Panc1 (cell line): ENCODE measurements at places on chromosomes 6 and 20.
A peak's percentile ranks its signal among the peaks of the same experiment; 100 is the strongest.

DNA sequence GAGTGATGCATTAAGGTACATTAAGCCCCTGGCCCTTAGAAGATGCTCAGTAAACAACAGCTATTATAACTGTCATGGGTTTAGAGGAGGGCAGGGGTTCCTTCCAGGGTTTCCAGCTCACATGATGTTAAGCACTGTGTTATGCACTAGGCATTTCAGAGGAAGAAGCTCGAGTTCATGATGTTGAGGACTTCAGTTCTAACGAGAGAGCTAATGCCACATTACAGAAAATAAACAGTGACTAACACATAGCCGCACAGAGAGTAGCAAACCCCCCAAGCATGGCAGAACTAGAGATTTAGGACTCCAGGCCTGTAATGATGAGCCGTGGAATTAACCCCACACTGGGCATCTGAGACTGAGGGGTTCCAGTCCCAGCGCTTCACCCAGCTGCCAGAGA is 105.2 kb downstream of the UNC5CL start:
- H3K27me3 ChIP-seq: no peaks in the 10 kb centered on the region
- H3K4me3 ChIP-seq: no peak overlapping the region

- H3K4me3 ChIP-seq: no peak overlapping the region
- H3K4me1 ChIP-seq: no peaks in the 10 kb centered on the region
- DNase-seq: no peak
- H3K27me3 ChIP-seq: peaks cover 68% of the 10 kb centered on the region
- H3K36me3 ChIP-seq: no peaks in the 10 kb centered on the region
Observed at GRCh38 chr6:110055387-110055735, 77.2 kb downstream of the GPR6 start.

- no peaks in the 10 kb centered on the region for H3K27me3 ChIP-seq
- no peaks in the 10 kb centered on the region for H3K36me3 ChIP-seq
- no peaks in the 10 kb centered on the region for H3K4me1 ChIP-seq
- H3K4me3 ChIP-seq: no peak overlapping the region
Observed at GRCh38 chr6:193773-194310, 98.4 kb upstream of the DUSP22 start.

- no peaks in the 10 kb centered on the region for H3K4me1 ChIP-seq
- H3K4me3 ChIP-seq: no peak overlapping the region
- H3K27me3 ChIP-seq: no peaks in the 10 kb centered on the region
- H3K27ac ChIP-seq: no peak overlapping the region
- DNase-seq: no peak
- H3K36me3 ChIP-seq: no peaks in the 10 kb centered on the region
Observed at GRCh38 chr6:8904754-8905153, 469.4 kb upstream of the SLC35B3 start.

DNA sequence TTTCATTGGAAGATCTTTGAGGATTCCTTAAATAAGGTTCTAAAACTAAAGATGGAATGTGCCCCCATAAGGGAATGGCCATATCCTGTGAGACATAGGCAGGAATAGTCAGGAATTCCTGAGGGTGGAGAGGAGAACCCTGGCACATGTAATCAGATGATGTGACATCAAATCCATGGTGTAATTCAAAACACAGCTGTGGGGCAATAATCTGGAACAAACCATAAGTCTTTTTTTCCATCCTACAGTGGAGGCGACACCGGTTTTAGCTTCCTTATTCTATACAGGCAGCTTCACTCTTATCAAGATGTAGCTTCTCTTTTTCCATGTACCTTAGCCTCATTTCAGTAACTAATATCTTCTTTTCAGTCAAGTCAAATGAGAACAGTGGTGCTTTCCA is 133.6 kb upstream of the CITED2 start:
- H3K4me3 ChIP-seq: no peak overlapping the region
- no peaks in the 10 kb centered on the region for H3K27me3 ChIP-seq
- H3K27ac ChIP-seq: no peak overlapping the region
- H3K36me3 ChIP-seq: no peaks in the 10 kb centered on the region
- no peaks in the 10 kb centered on the region for H3K4me1 ChIP-seq

DNA sequence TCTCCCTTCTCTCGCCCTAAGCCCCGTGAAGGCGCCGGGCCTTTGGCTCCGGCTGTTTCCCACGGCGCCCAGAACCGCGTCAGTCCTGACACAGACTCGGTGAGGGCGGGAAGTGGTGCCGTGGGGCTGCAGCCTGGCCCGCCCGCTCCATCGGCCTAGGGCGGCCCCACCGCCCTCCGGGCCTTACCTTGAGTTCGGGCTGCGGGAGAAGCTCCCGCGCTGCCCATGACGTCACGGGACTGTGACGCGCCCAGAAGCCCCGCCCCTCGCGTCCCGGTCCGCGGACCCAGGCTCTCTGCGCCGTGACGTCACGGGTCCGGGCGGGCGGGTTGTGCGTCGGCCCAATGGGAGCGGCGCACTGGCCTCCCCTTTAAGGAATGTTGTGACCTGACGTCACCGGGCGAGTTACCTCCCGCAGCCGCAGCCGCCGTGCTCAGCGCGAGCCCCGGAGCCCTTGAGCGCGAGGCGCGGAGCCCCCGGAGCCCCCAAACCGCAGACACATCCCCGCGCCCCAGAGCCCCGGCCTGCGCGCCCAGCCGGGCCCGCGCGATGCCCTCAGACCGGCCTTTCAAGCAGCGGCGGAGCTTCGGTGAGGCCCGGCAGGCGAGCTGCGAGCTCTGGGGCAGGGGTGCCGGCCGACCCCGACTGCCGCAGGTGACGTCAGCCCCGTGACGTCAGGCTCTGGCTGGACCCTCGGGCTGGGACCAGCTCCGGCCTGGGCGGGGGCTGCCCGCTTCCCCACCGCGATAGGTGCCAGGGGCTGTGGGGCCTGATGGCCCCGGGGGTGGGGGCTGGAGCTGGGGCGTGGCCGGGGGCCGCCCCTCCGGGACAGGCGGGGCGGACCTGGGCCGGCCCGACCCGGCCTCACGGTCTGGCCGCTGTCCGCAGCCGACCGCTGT is at the start of gene MAP1LC3A:
Gene MAP1LC3A, plus strand, starts transcription at position 399 of the 899 bp plus-strand sequence. Its CDS starts 151 bp downstream, at position 550.
- H3K36me3 ChIP-seq: no peaks in the 10 kb centered on the region
- H3K4me3 ChIP-seq: peak within 1 kb of the TSS; percentile 81
- peak; percentile 63 for DNase-seq
- H3K4me1 ChIP-seq: peaks cover 3% of the 10 kb centered on the region; the same call in 1 of the 2 replicates
- no peaks in the 10 kb centered on the region for H3K27me3 ChIP-seq

- no peak for DNase-seq
- H3K27ac ChIP-seq: no peak overlapping the region
- peaks cover 8% of the 10 kb centered on the region; the same call in 1 of the 2 replicates for H3K27me3 ChIP-seq
- H3K36me3 ChIP-seq: no peaks in the 10 kb centered on the region
- no peak overlapping the region for H3K4me3 ChIP-seq
Observed at GRCh38 chr20:3659492-3660261, 3.5 kb downstream of the GFRA4 start.

GRCh38 chr6:110039981-110040383 is 61.9 kb downstream of the GPR6 start:
- H3K36me3 ChIP-seq: no peaks in the 10 kb centered on the region
- H3K4me1 ChIP-seq: no peaks in the 10 kb centered on the region
- H3K27ac ChIP-seq: 0 out of 2 replicates have a peak overlapping the region, but pooled peaks have one; percentile 1
- peak; percentile 30 for DNase-seq
- peak overlapping the region; percentile 31 for H3K4me3 ChIP-seq
- H3K27me3 ChIP-seq: no peaks in the 10 kb centered on the region

GRCh38 chr6:139659196-139659595 is 284.7 kb upstream of the CITED2 start:
- no peak overlapping the region for H3K4me3 ChIP-seq
- no peak for DNase-seq
- H3K27me3 ChIP-seq: no peaks in the 10 kb centered on the region
- no peaks in the 10 kb centered on the region for H3K4me1 ChIP-seq
- H3K36me3 ChIP-seq: no peaks in the 10 kb centered on the region
- H3K27ac ChIP-seq: no peak overlapping the region; the same call in 1 of the 2 replicates

GRCh38 chr20:5923493-5923892 is 26.8 kb downstream of the TRMT6 start:
- peaks cover 12% of the 10 kb centered on the region for H3K4me1 ChIP-seq
- no peak overlapping the region for H3K4me3 ChIP-seq
- no peaks in the 10 kb centered on the region for H3K36me3 ChIP-seq
- DNase-seq: no peak
- no peaks in the 10 kb centered on the region for H3K27me3 ChIP-seq

DNA sequence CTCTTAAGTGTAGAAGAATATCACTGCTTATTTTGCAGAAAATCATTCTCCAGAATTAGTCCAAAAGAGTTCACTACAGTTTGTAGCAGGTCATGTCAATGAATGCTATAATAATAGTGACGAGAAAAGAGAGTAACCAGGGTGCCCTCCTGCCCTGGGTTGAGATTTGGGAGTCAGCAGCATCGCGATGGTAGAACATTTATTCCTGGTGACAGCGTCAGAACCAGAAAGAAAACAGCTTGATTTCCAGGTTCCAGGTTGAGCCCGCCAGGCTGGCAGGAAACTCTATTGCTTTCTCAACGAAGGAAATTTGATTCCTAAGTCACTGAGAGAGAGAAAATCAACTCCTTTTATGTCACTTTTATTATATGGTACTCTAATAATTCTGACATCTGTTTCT is 550.3 kb downstream of the QKI start:
- no peak overlapping the region for H3K27ac ChIP-seq
- no peak overlapping the region for H3K4me3 ChIP-seq
- H3K36me3 ChIP-seq: no peaks in the 10 kb centered on the region
- H3K4me1 ChIP-seq: no peaks in the 10 kb centered on the region

DNA sequence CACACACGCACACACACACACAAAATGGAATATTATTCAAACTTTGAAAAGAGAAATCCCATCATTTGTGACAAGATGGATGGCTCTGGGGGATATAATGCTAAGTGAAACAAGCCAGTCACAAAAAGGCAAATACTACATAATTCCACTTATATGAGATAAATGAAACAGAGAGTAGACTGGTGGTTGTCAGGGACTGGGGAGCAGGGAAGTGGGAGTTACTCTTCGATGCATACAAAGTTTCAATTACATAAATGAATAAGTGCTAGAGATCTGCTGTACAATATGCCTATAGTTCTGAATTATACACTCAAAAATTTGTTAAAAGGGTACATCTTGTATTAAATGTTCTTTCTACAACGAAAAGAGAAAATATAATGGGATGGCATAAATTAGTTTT is 58.1 kb upstream of the PLN start:
- DNase-seq: no peak
- no peaks in the 10 kb centered on the region for H3K4me1 ChIP-seq
- no peak overlapping the region for H3K4me3 ChIP-seq
- H3K36me3 ChIP-seq: no peaks in the 10 kb centered on the region
- H3K27me3 ChIP-seq: no peaks in the 10 kb centered on the region

DNA sequence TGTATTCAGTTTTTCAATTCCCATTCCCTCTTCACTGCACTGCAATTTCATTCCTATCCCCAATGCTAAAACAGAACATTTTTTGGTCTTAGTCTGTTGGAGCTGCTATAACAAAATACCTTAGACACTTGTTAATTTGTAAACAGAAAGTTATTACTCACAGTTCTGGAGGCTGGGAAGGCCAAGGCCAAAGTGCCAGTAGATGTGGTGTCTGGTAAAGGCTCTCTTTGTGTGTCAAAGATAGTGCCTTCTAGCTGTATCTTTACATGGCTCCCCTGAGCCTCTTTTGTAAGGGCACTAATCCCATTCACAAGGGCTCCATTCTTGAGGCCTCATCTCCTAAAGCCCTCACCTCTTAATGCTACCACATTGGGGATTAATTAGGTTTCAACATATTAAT is 40.0 kb downstream of the PHIP start:
- DNase-seq: no peak
- H3K27me3 ChIP-seq: no peaks in the 10 kb centered on the region
- no peaks in the 10 kb centered on the region for H3K4me1 ChIP-seq

GRCh38 chr20:18101125-18101810 is 36.4 kb upstream of the KAT14 start:
- H3K4me3 ChIP-seq: no peak overlapping the region
- H3K4me1 ChIP-seq: no peaks in the 10 kb centered on the region
- no peaks in the 10 kb centered on the region for H3K36me3 ChIP-seq

- H3K4me1 ChIP-seq: no peaks in the 10 kb centered on the region
- H3K36me3 ChIP-seq: peaks cover 27% of the 10 kb centered on the region
- DNase-seq: no peak
- no peak overlapping the region for H3K27ac ChIP-seq
- H3K4me3 ChIP-seq: no peak overlapping the region
Observed at GRCh38 chr6:135033238-135033637, 21.4 kb downstream of the HBS1L start.

- H3K27ac ChIP-seq: no peak overlapping the region
- no peaks in the 10 kb centered on the region for H3K36me3 ChIP-seq
- no peaks in the 10 kb centered on the region for H3K4me1 ChIP-seq
- no peaks in the 10 kb centered on the region for H3K27me3 ChIP-seq
Observed at GRCh38 chr6:18997375-18997826, 610.3 kb downstream of the RNF144B start.

GRCh38 chr6:109349419-109349987 is 32.8 kb downstream of the CD164 start:
- H3K27me3 ChIP-seq: no peaks in the 10 kb centered on the region
- no peak overlapping the region for H3K4me3 ChIP-seq
- no peak overlapping the region for H3K27ac ChIP-seq
- H3K4me1 ChIP-seq: no peaks in the 10 kb centered on the region
- DNase-seq: no peak

DNA sequence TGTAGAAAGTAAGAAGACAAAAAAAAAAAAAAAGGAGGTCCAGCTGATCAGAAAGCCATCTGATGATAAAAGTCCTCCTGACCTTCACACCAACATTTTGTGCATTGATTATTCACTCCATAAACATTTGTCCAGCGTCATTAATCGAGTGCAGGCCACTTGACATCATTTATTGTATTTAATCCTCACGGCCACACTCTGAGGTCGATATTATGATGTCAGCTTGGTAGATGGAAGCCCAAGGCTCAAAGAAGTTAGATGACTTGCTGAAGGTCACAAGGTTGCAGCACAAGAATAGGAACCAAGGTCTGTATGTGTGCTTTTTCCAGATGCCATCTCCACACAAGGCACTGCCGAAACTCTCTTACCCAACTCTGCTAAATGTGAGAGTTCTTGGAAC is 328.4 kb downstream of the KIF16B start:
- no peak overlapping the region for H3K27ac ChIP-seq
- no peaks in the 10 kb centered on the region for H3K4me1 ChIP-seq
- H3K27me3 ChIP-seq: no peaks in the 10 kb centered on the region; the same call in 1 of the 2 replicates
- no peaks in the 10 kb centered on the region for H3K36me3 ChIP-seq

GRCh38 chr20:50429412-50429811 is 80.8 kb upstream of the PTPN1 start:
- H3K27ac ChIP-seq: no peak overlapping the region
- H3K4me1 ChIP-seq: peaks cover 5% of the 10 kb centered on the region; the same call in 1 of the 2 replicates
- no peaks in the 10 kb centered on the region for H3K27me3 ChIP-seq
- H3K4me3 ChIP-seq: no peak overlapping the region
- DNase-seq: no peak
